ENCODE measurements at places on chromosomes 13 and 19.

GRCh38 chr13:38325426-38325825, 24.2 kb upstream of the UFM1 start:
- no peak for DNase-seq

DNA sequence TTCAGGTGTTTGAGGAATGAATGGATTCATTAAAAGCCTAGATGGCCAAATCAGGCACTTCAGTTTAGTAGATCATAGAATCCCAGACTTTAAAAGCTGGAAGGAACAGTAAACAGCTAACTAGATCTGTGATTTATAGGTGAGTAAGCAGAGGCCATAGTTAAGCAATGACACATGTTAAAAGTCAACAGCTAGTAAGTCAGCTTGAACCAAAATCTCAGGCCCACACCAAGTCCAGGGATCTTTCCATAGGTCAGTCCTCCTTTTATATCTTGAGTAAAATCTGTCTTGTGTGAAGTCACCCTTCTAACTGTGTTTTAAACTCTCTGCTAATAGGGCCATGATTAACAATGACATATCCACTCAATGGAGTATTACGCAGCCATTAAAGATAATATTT, 275.5 kb upstream of the SOX21 start:
- DNase-seq = no peak

DNA sequence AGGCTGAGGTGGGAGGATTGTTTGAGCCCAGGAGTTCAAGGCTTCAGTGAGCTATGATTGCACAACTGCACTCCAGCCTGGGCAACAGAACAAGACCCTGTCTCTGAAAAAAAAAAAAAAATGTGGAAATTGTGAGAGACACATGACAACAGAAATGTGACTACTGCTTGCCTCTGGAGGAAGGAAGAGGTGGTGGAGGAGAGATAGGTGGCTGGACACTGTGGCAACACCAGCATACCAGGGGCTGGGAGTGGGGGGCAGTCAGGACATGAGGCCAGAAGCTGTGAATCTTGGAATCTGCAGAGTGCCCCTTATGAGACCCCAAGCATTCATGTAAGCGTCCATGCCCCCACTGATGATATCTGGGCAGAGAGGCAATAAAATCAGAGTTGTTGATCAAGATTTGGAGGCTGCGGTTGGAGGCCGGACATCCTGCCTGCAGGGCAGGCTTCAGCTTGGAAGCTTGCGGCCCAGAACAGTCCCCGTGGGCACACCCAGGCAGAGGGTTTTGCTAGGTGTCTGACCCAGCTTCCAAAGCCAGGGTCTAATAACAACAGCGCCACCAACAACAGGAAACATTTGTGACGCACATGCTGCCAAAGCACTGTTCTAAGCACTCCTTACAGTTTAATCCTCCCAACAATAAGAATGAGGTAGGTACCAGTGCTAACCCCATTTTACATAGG, 16.9 kb downstream of the FAM187B start:
- DNase-seq = no peak

DNA sequence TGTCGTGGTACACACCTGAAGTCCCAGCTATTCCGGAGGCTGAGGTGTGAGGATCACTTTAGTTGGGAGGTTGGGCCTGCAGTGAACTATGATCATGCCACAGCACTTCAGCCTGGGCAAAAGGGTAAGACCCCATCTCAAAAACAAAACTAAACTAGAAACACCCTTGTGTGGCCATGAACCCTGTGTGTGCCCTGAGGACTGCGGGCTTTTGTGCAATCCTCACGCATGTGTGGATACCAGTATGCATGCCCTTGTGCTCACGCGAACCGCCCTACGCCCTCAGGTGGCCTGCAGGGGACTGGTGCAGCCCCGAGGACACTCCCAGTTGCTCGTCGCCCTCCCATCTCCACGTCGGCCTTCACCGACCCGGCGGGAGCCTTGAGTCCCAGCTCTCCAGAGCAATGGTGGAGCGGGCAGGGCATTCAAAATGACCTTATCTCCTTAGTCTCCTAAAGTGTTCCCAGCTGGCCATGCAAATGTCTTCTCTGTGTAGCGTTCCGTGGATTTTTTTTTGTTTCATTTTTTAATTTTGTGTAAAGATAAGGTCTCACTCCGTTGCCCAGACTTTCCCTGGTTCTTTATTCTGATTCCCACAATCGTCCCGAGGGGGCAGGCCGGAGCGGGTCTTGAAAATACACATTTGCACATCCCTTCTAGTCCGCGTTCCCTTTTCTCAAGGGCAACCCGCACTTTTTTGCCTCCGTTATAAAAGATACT, 868 bp upstream of the EGLN2 start:
- DNase-seq = peak; percentile 75

- no peak for DNase-seq
Observed at GRCh38 chr13:100860866-100861265, 186.3 kb upstream of the TMTC4 start.

DNA sequence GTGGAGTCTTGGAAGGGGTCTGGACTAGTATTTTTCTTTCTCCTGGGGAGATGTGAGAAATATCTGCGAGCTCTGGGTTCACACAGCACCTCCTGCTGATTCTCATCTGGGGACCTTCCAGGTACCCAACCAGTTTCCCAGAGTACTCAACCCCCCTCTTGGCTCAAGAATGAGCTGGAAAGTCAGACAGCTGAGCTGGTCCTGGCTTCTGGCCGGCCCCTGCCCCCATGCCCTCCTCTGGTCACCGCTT, 2.2 kb upstream of the PDE4A start:
- DNase-seq = peak; percentile 19

All from SJCRH30 (cell line).